GM23338 (cell line): ENCODE measurements at places on chromosomes 5 and 9.

DNA sequence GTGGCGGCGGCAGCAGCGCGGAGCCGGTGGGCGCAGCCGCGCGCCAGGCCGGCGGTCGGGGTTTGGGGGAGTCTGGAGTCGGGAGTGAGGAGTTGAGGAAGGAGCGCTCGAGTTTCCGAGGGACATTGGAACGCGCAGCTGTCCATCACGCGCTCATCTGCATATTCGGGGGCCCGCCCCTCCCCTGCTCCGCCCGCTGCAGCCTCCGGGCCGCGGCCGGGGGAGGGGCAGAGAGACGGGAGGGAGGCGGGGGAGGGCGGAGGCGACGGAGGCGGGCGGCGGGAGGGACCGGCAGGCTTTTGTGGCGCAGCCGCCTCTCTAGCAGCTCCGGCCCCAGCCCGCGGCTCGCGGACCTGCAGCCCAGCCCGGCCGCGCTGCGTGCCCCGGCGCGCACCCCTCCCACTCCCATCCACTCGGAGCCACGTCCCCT is at the start of gene IRX2:
TSS of gene IRX2 (minus strand) at position 86 of the 430 bp plus-strand sequence. CDS start 264 bp downstream, outside the sequence.
- peak; percentile 96 for DNase-seq

DNA sequence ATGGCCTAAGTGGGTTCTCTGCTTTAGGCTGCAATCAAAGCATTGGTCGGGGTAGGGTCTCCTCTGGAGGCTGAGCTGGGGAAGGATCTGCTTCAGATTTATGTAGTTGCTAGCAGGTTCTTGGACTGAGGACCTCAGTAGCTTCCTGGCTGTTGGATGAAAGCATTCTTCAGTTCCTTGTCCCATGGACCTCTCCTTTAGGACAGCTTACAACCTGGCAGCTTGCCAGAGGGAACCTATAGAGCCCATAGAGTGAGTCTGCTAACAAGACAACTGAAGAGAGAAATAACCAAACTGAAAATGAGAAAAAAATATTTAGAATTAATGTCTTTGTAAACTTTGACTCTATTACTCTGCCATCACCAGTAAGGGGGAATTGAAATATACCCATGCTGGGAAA is 12.4 kb downstream of the MRPS30 start:
- DNase-seq: no peak

GRCh38 chr5:14395411-14395810 is 186.2 kb upstream of the OTULINL start:
- no peak for DNase-seq

DNA sequence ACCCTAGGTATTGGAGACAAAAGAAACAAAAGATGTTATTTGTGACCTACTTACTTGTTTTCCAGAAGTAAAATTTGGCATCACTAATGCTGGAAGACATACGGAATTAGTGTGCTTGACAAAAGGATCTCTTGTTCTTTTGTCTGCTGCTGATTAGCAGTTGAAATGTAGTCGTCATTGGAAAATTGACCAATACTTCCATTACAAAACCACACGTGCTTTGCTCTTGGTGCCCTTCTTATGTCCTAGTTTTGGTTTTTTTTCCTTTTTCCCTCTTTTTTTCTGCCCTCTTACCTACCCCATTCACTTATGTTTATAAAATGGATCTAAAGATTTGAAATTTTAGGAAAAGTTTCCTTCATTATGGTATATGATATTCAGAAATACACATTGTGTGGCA is 197.4 kb downstream of the FER start:
- peak; percentile 27 for DNase-seq

DNA sequence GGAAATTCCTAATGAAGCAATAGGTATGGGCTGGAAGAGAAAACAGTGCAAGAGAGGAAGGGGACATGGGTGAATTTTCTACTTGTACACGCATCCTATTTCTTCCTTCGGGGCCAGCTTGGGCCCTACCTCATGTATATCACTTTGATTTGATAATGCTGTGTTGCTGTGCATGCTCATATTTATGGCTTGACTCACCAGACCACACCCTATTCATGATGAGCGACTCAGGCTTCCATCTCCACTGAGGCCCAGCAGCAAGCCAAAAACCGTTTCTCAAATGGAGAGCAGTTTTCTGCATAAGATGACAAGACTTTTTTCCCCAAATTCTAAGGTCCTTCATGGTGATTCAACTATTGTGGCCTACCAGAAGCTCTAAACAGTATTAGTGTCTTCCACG is 2039.1 kb upstream of the CDH9 start:
- no peak for DNase-seq
